ENCODE measurements at places on chromosomes 5 and 9.

DNA sequence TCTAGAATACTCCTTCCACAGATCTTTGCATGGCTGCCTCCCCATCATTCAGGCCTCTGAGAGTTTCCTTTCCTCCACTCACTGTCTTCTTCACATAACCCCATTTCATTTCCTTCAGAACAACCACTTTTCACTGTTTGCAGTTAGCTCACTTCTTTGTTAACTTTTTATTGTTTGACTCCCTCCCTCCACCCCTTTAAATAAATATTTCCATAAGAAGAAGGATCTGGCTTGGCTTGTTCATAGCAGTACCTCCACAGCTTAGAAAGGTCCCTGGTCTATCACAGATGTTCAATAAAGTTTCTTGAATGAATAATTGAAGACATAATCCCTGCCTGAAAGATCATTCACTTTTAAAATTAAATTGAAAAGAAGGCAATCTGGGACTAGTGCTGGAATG, 661.6 kb downstream of the ACTL7B start:
- no peak for DNase-seq

DNA sequence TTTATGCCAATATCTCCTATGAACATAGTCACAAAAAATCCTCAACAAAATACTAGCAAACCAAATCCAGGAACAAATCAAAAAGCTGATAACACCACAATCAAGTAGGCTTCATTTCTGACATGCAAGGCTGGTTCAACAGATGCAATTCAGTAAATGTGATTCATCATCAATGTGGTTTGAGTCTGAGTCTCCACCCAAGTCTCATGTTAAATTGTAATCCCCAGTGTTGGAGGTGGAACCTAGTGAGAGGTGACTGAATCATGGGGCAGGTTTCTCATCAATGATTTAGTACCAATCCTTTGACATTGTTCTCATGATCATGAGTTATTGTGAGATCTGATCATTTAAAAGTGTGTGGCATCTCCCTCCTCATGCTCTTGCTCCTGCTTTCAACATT, 1072.7 kb downstream of the NR2F1-AS1 start:
- DNase-seq, result peak; percentile 10

DNA sequence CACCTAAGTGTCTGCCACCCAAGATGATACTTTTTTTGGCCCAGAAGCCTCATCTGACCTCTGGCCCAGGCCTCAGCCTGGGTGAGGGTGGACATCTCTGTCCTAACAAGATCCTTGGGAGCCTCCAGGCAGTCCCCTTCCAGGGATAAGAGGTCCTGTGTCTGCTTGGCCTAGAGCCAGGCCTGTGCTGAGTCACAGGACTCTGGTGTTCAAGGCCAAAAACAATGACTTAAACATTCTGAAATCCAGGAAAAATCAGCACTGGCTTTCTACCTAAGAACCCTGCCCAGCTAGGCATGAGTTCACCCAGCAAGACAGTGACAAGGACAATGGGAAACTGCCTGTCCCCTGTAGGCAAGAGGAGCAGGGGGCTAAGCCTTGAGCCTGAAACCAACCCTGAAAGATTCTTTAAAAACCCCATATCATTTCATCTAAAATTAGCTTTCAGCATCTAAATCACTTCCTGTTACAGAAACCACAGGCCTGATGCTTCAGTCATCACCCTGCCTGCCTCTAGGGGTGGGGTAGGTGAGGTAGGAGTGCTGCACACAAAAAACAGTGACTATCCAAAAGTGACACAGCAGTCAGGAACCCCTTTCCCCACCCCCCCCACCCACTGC, 29.9 kb downstream of the CSF2 start:
- DNase-seq, result peak; percentile 79

DNA sequence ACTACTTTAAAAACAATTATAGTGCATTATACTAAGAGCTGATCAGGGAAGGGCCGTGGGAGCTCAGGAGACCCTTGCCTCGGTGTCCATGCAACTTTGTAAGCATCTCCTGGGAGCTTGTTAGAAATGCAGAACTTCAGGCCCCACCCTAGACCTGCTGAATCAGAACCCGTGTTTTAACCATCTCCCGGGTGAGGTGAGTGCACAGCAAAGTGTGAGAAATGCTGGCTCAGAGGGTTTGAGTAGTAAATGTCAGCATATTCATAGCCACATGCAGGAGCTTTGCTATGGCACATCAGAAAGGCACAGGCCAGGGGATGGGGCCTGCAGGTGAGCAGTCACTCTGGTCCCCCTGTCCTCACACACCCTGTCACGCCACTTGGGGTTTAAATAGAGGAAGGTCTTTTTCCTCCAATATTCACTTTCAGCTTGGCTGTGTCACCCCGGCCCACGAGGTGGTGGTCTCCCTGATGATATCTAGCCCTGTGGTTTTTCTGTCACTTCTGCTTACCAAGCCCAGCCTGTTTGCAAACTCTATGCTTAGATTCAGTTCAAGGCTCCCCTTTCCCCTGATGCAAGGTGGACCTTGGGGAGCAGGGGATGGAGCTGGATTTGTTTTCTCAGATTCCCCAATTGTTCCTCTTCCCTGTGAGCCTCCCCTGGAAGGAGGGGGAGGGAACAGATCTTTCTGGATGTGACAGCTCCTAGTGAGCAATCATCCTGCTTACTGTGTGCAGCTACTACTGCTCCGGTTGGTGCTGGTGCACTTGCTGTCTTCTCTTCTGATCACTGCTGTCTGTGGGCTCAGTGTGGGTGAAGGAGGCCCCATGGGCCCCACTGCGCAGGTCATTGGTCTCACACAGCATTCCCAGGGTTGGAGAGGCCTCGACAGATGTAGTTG, 51.8 kb upstream of the TGFBR1 start:
- no peak for DNase-seq

Measured in epithelial cell of prostate (primary cell).